Panc1 (cell line): ENCODE measurements at places on chromosomes 5 and 9. TPM values are rescaled to one million over a fixed set of nuclear protein-coding genes. Genes with fewer than 3 reads are reported as not detected.

The GLDC gene
- 4.0 TPM for total RNA-seq

The GFRA3 gene
- total RNA-seq, result 1.5 TPM

The OCLN gene
- total RNA-seq, result 102 TPM

The SLC23A1 gene
- total RNA-seq, result not detected

The TXNDC8 gene
- not detected for total RNA-seq

The RLN1 gene
- total RNA-seq, result not detected

The CCDC192 gene
- not detected for total RNA-seq

The GRIN3A gene
- total RNA-seq, result 0.03 TPM

The FSD1L gene
- total RNA-seq, result 5.1 TPM

The ARSI gene
- total RNA-seq, result 18.6 TPM

The WASHC1 gene
- total RNA-seq, result 9.8 TPM

The ERMP1 gene
- total RNA-seq, result 38.4 TPM

The NMUR2 gene
- total RNA-seq, result not detected

The SHC3 gene
- 1.7 TPM for total RNA-seq

The C1QTNF2 gene
- total RNA-seq, result 0.44 TPM

The KCNV2 gene
- not detected for total RNA-seq

The GNA14 gene
- total RNA-seq, result 0.15 TPM

The FGF18 gene
- 1.7 TPM for total RNA-seq

The SVEP1 gene
- 0.05 TPM for total RNA-seq

The PCDHA8 gene
- 0.10 TPM for total RNA-seq

The OR1J2 gene
- total RNA-seq, result not detected

The FCHO2 gene
- total RNA-seq, result 25.3 TPM

The KCNMB1 gene
- total RNA-seq, result not detected

The HTR4 gene
- total RNA-seq, result not detected

The YIPF5 gene
- total RNA-seq, result 43.4 TPM

The SLC34A3 gene
- not detected for total RNA-seq

The SMIM23 gene
- not detected for total RNA-seq

The SPATA31E1 gene
- not detected for total RNA-seq

The CYSRT1 gene
- 0.67 TPM for total RNA-seq

The RGS7BP gene
- total RNA-seq, result not detected

The PCDHA12 gene
- 10.0 TPM for total RNA-seq

The CDH9 gene
- 0.10 TPM for total RNA-seq

The PRUNE2 gene
- 0.18 TPM for total RNA-seq

The CCDC152 gene
- total RNA-seq, result not detected

The PGGT1B gene
- 37.7 TPM for total RNA-seq

The FUT7 gene
- total RNA-seq, result not detected

The NR4A3 gene
- 0.13 TPM for total RNA-seq

The CDKN2B gene
- 0.05 TPM for total RNA-seq

The ARHGEF37 gene
- total RNA-seq, result 3.2 TPM

The STK32A gene
- total RNA-seq, result not detected

The TUSC1 gene
- 4.4 TPM for total RNA-seq

The GDNF gene
- not detected for total RNA-seq

The SMAD5 gene
- 61.5 TPM for total RNA-seq

The ENTREP1 gene
- 0.13 TPM for total RNA-seq

The SMIM33 gene
- total RNA-seq, result not detected

The CNTNAP3 gene
- 8.8 TPM for total RNA-seq

The SOHLH1 gene
- not detected for total RNA-seq

The TPRN gene
- 21.7 TPM for total RNA-seq

The MEGF10 gene
- total RNA-seq, result not detected

The ANGPTL2 gene
- 0.08 TPM for total RNA-seq

The PRDM9 gene
- total RNA-seq, result not detected

The CARD9 gene
- total RNA-seq, result 1.7 TPM

The MCC gene
- total RNA-seq, result 0.41 TPM

The RBM18 gene
- 19.2 TPM for total RNA-seq

The NAIP gene
- 8.0 TPM for total RNA-seq

The CDH12 gene
- not detected for total RNA-seq
